ENCODE measurements at places on chromosomes 4 and X.

GRCh38 chrX:50093625-50094024, 107.2 kb downstream of the AKAP4 start:
- DNase-seq, result peak; percentile 20

GRCh38 chr4:1201851-1202525, 29.6 kb upstream of the SPON2 start:
- no peak for DNase-seq

DNA sequence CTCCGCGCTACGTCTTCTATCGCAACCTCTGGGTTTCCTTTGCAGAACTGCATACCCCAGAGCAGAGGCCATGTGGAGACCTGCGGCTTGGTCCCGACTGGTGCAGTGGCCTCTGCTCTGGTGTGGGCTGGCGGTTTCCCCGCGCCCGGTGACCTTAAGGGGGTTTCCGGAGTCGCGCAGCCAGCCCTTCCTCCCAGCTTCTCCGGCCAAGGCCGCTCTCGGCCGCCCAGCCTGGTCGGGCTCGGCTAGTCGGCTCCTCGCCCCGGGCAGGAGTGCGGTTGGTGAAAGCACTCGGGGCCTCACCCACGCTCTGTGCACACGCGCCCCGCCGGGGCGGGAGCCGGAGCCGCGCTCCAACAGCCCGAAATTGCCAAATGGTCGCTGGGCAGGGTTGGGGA, 84.9 kb downstream of the BCOR start:
- no peak for DNase-seq

- DNase-seq, result no peak
Observed at GRCh38 chrX:42739258-42739657, 38.7 kb downstream of the PPP1R2C start.
